SK-N-DZ (cell line): ENCODE measurements at places on chromosomes 4 and X.
A peak's percentile ranks its signal among the peaks of the same experiment; 100 is the strongest.

DNA sequence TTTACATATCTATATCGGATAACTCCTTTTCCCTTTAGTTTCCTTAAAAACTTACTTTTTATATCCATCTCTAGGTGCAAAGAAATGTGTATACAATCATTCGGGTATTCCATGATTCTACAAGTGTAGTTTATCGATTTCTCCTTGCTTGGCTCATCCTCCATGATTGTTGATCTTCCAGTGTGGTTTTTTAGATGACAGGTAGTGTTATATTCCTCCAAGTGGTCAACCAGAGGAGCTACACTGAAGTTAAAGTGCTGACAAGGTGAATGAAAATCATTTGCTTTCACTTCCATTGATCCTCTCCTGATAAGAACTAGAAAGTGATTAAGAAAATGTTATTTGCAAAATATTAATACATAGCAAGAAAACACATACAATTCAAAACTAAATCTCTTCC is 38.5 kb downstream of the TMEM156 start:
- DNase-seq, result peak; percentile 11

DNA sequence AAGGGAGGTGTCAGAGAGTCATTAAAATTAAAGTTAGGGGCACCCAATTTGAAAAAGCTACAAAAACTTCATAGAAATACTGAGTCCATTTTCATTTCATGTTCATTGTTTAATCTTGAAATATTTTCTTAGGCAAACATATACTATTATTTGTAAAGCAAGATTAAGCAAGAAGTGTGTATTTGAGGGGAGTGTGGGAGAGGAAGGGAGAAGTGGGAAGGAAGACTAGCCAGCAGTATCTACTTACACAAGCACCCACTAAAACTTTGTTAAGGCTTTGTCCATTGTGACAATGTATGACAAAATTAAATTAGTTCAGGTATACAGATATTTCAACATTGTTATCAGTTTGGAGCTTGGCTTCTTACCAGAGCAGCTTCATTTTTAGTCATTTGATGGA is 222.9 kb downstream of the ARHGAP24 start:
- no peak for DNase-seq

GRCh38 chrX:9785944-9786797 is at the start of gene SHROOM2:
Gene SHROOM2, plus strand, starts transcription at chrX:9786429. Its CDS starts 117 bp downstream, at chrX:9786546.
- no peak for DNase-seq

DNA sequence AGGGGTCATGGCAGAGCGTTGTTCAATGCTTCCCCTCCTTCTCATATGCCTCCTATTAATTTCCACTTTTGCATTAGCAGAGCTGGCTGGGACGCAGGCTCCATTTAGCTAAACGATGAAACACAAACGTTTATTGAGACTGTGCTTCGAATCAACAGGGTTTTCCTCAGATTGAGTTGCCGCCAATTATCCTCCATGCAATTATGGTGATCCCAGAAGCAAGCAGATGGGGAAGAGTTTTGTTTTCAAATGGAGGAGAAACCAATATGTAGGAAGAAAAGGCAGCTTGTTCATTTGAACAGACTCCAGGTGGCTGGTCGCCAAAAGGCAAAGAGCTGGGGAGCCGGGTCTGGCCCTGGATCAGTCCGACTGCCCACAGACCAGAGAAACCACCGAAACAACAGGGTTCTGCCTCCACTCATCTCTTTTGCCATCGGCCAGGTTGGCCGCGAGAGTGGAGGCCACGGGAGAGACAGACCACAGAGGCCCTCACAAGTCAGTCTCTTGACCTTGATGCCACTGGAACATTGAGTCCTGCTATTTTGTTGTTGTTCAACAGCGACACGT is 184.8 kb downstream of the GBA3 start:
- DNase-seq, result no peak

DNA sequence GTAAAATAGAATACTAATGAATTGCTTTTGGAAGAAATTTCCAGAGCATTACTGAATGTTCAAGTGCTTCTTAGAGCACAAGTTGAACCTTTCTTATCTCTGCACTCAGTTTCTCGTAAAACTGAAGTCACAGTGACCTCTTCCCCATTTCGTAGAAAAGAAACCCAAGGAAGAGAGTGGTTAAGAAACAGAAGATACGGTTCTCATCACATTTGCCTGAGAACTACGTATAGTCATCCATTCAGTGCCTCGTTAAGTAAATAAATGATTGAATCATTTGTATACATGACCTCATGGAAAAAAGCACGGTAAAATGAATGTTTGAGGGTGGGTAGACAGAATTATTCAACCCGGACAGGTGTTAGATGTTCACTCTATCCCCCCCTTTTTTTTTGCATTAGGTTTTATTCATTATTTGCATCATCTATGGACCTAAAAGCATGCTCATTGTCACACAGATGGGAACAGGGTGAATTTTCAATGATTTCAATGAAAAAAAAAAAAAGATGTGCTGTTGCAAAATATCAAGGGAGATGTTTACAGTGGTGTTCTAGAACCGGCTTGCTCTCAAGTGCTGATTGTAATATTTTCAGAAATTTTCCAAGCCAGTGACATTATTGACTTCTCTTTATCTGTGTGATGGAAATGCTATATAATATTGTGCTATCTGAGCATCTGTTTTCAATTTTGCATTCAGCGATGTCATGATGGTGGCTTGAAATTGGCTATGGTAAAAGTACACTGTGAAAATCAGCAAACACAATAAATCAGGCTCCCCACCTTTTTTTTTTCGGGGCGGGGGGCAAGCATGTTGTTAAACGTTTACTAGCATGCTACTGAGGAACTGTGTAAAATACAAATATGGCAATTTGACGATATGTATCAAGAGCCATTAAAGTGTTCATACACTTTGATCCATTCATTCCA is 4.3 kb downstream of the RHOH start:
- DNase-seq, result no peak

DNA sequence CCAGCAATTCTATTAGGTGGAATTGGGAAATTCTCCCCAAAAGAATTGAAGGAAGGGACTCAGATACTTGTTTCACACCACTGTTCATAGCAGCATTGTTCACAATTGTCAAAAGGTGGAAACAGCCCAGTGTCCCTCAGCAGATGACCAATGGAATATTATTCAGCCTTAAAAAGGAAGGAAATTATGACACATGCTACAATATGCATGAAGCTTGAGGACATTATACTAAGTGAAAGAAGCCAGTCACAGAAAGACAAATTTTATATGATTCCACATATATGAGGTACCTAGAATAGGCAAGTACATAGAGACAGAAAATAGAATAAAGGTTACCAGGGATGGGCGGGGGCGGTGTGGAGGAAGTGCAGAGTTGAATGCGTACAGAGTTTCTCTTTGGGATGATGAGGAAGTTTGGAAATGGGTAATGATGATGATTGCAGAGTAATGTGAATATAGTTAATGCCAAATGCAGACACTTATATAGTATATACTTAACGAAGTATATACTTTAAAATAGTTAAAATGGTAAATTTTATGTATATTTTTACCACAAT is 29.6 kb downstream of the DOCK11 start:
- DNase-seq, result no peak

- DNase-seq, result no peak
These were observed 136.8 kb downstream of the FAM53A start for GRCh38 chr4:1547131-1547855.

- no peak for DNase-seq
These were observed 839.1 kb downstream of the GLUD2 start for GRCh38 chrX:121886557-121886956.

- no peak for DNase-seq
These were observed 32.9 kb downstream of the ZFYVE28 start for GRCh38 chr4:2385516-2385915.

DNA sequence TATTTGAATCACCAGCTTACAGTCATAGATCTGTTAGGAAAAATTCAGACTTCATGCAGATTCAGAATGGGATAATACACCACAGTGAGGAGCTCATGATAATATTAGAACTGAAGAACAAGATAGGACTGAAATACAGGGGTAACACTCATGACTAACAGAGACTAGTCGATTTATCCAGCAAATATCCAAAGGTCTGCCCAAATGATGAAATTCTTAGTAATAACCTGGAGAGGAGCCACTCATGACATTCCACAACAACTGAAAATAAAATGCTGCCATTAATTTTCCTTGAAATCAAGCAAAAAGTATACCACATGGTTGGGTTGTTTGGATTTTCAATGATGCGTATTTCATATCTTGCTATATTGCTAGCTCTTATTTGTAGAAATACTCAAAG is 903.7 kb upstream of the ADGRL3 start:
- DNase-seq, result no peak

GRCh38 chr4:100071506-100071905 is 118.8 kb downstream of the DDIT4L start:
- no peak for DNase-seq

DNA sequence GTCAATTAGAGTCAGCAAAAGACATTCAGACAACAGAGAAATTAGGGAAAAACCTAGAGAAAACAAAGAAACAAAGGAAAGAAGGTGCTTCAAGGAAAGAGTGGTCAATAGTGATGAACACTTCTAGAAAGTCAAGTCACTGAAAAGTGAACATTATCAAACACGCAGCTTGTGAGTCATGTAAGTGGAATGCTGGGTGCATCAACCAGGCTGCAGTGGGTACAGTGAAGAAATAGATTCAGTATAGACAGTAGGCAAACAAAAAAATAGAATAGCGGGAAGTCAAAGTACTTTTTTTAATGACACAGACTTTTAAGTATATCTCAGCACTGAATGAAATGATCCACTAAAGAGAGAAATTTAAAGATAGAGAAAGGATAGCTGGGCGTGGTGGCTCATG is 245.8 kb downstream of the ARHGAP24 start:
- DNase-seq, result no peak

DNA sequence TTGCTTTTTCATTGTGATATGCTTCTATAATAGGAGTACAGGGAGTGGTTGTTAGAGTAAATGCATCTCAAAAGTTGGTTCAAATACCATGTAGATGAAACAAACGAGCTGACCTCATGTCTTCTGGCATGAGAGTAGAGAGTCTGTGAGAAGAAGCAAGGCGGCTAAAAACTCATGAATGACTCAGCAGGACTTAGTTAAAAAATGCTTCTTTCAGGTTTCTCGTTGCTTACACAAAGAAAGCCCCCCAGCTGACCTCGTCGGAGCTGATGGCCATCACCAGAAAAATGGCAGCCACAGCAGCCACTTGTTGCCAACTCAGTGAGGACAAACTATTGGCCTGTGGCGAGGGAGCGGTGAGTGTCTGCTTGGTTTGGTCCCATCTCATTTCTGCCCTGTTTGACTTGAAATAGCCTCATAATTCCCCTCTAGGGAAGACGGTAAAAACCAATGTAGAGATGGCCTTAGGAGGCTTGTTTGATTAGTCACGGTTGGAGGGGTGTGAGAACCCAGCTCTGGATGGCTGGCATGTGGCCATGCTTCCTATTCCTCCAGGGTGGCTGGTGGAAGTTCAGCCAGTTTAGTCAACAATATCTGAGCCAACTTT is 14.5 kb downstream of the AFP start:
- DNase-seq, result no peak

DNA sequence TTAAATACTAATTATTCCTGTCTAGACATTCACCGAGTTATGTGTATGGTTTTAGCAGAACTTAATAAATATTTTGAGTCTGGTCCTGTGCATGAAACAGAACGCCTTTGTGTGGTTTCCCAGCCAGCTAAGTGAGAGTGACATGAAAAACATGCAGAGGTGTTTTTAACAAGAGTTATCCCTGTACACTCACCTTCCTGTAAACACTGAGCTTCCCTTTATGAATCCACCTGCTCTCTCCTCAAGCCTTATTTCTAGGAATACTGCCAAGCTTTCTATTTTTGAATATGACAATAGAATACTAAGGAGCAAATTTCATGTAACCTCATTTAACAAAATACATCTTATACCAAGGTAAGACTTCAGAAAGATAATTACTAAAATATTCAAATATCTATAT is 270.3 kb upstream of the CTSO start:
- no peak for DNase-seq

DNA sequence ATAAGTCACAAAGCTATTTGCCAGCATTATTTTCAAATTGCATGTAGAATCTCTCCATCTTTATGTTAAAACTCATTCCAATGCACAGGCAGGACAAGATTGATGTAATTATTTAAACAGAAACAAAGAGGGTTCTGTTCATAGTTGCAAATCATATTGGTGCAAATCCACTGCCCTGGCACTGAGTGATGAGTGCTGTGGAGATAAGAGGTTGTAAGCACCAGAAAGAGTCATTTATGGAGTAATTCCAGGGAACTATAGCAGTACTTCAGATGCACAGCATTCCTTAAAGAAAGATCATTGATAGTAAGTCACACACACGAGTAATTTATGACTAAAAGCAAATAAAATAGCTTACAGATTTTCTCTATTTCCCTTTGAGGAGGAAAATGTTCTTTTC is 337.7 kb upstream of the CTSO start:
- no peak for DNase-seq

- DNase-seq, result no peak
These were observed 104.5 kb upstream of the LNX1 start for GRCh38 chr4:53695540-53696463.

GRCh38 chrX:15465347-15465746 is 27.8 kb downstream of the PIR start:
- DNase-seq, result peak; percentile 88

DNA sequence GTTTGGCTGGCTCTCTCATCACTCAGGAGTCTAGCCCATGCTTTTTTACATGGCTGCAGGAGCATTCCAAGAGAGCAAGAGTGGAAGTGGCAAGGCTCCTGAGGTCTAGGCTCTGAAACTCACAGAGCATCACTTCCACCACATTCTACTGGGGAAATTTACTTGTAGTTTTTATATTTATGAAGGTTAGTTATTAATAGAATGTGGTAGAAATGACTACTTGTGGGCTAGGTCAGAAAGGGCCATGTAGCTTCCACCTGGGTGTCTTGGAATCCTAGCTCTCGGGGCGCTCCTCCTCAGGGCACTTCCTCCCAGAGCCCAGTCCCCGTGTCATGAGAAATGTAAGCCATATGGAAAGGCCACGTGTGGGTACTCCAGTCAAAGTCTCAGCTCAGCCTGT is 127.0 kb upstream of the CASK start:
- no peak for DNase-seq

GRCh38 chrX:134883137-134883700 is 107.6 kb upstream of the SMIM10 start:
- no peak for DNase-seq

DNA sequence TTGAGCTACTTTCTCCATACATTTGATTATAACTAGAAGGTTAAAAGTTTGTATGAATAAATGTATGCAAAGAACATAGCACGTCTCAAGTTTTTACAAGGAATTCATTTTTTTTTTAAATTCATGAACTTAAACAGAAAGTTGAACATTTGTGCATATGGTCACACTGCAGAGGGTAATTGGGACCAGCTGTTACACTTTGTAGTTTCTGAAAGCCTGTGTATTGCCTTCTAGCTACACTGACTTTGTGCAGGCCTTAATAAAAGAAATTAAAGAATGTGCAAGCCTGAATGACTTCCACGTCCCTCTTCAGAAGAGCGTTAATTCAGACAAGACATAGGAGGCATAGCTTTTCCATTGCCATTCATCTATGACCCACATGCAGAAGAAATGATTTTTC is 153.1 kb upstream of the PCDH18 start:
- DNase-seq, result no peak

- DNase-seq, result peak; percentile 12
These were observed 567.7 kb downstream of the MAGEB5 start for GRCh38 chrX:26783512-26784225.
